Panc1 (cell line): ENCODE measurements at places on chromosomes 12 and 14. TPM values are rescaled to one million over a fixed set of nuclear protein-coding genes. Genes with fewer than 3 reads are reported as not detected.

Gene PRB2
- not detected for total RNA-seq

- DNase-seq, result no peak
Measured at GRCh38 chr14:49966304-49966809, 73.5 kb downstream of the ARF6 start.

Gene NR4A1
- 2.0 TPM for total RNA-seq

Gene ABHD12B
- total RNA-seq, result not detected
